NCI-H526 treated with DMSO at 0.1 percent for 48 hours (cell line): ENCODE measurements at places on chromosomes 3 and 15.
A peak's percentile ranks its signal among the peaks of the same experiment; 100 is the strongest.

- DNase-seq = peak; percentile 65
Measured at GRCh38 chr3:18442756-18443664, 17.9 kb upstream of the SATB1 start.

DNA sequence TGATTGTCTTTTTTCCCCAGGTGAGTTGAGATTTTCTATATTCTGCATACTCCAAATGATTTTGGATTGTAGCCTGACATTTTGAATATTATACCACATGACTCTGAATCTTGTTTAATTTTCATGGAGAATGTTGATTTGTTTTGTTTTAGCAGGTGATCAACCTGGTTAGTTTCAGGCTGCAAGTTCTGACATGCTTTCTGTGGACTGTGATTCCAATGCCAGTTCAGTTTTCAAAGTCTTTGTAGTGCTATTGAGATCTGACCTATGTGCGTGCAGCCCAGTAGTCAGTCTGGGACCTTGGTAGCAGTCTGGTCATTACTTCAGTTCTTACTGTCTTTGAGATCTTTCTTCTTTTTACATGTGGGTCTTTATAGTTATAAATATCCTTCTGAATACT is 18.6 kb upstream of the MTMR10 start:
- DNase-seq = no peak

GRCh38 chr3:45409921-45410320 is 21.5 kb downstream of the LARS2 start:
- DNase-seq = no peak

DNA sequence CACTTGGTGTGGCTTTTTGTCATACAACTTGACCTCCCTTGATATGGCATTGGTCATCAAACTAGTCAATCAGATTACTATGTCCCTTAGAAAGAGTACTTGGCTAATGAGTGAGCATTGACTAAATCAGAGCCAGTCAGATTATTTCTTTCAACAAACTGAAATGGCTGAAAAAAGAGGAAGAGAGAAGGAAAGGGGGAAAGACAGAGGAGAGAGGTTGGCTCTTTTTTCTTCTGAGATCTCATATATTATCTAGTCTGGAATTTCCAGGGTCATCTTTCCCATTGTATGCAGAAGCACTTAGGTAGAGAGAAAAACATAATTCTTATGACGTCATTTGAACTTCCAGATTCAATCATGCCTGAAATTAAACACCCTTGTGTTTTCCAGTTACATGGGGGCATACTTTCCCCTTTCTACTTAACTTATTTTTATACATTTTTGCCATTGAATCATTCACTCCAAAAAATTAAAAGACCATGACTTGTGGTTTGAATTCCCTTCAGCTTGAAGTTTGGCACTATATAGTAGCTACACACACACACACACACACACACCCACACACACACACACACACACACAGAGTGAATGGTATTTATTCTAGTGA is 387.8 kb downstream of the LSAMP start:
- no peak for DNase-seq

GRCh38 chr3:1235526-1236120 is 142.8 kb downstream of the CNTN6 start:
- no peak for DNase-seq

- DNase-seq = no peak
Measured at GRCh38 chr15:61185759-61186158, 43.3 kb downstream of the RORA start.

DNA sequence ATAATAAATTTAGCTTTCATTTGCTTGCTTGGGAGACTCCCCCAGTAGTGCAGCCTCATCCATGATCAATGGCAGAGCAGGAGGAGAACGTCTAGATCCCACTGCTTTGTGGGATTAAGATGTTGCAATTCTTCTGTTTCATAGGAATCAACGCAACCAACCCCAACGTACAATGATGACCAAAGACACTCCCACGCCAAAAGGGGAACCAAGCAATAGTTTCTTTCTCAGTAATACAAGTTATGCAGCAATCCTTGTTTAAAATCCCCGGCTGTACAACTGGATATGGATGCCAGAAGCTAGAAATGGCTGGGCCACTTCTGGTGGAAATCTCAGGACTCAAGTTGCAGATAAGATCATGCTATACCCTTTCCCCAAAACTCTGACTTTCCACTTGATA is 411.2 kb downstream of the VPS13C start:
- DNase-seq = no peak

DNA sequence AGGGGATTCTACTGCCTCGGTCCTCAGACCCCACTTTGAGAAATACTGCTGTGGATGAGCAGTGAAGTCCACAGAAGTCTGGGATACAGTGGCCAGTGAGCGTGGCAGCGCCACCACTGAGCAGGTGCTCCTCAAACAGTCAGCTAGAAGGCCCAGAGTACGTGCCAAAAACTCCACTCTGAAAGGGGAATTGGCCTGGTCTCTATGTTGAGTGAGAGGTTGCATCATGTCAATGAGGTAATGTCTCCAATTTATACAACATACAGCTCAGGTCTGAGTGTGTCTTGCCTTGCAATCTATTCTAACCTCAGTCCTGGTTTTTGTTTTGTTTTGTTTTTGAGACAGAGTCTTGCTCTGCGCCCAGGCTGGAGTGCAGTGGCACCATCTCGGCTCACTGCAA is 53.3 kb upstream of the ETV5 start:
- DNase-seq = no peak

DNA sequence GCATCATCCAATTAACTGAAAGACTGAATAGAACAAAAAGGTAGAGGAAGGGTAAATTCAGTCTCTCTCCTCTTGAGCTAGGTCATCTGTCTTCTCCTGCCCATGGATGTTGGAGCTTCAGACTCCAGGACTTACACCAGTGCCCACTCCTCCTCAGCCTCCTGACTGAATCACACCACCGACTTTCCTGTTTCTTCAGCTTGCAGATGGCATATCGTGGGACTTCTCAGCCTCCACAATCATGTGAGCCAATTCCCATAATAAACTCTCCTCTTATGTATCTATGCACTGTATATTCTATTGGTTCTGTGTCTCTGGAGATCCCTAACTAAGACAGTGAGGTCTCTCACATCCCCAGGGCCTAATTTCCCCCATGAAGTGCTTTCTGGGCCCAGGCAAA is 140.4 kb downstream of the CD47 start:
- no peak for DNase-seq

- no peak for DNase-seq
Measured at GRCh38 chr3:169952045-169952444, 14.6 kb upstream of the SEC62 start.

DNA sequence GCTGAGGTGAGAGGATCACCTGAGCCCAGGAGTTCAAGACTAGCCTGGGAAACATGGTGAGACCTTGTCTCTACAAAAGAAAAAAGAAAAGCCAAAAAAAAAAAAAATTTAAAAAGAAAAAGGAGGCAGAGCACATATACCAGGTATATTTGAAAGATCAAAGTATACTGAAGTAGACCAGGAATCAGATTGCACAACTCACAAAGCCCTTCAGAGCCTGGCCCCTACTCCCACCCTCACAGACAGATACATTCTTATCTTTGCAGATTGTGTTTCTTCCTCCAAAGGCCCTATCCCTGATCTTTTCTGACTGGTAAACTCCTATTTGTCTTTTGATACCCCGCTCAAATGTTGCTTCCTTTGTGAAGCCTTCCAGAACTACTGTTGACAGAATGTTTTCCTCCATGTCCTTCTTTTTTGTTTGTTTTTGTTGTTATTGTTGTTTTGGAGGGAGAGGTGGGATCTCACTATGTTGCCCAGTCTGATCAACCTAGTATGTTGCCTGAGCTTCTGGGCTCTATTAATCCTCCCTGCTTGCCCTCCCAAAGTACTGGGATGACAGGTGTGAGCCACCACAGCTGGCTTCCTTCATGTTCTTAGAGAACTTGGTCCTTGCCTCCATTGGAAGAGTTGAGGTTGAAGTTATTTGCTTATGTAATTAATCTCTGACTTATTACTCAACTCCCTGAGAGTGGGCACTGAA is 9.8 kb upstream of the ITGB5 start:
- DNase-seq = no peak

- DNase-seq = peak; percentile 2
Measured at GRCh38 chr15:75532413-75533250, 46.5 kb downstream of the PTPN9 start.

DNA sequence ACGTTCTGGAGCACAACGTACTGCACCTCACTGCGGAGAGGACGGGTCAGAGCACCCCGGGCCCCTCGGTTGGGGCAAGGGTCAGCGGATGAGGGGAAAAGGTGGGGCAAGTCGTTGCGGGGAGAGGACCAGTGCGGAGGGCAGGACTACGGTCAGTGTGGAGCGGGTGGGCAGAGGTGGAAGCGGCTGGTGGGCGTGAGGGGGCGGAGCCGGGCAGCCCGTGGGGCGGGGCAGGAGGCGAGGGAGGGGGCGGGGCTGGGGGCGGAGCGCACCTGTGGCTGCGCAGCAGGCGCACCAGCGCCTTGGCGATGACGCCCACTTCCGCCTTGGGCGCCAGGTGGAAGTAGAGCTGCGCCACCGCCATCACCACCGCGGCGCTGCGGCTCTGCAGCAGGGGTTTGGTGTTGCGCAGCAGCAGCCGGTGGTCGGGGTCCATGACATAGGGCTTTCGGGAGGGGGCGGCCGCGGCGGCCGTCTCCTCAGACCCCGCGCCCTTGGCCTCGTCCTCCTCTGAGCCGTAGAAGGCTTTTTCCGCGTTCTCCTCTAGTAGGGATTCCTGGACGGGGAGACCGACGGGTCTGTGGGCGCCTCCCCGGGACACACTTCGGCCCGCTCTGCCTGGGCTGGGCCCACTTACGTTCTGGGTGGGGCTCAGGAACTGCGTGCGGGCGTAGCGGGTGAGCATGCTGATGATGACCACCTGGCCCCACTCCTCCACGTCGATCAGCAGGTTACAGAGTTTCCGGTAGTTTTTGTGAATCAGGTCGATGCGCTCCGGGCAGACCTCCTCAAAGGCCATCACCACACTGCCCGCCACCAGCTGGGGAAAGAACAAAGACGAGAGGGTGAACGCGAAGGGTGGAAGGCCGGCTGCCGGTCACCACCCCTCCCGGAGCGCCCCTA is 29.2 kb downstream of the AP3B2 start:
- peak; percentile 62 for DNase-seq

DNA sequence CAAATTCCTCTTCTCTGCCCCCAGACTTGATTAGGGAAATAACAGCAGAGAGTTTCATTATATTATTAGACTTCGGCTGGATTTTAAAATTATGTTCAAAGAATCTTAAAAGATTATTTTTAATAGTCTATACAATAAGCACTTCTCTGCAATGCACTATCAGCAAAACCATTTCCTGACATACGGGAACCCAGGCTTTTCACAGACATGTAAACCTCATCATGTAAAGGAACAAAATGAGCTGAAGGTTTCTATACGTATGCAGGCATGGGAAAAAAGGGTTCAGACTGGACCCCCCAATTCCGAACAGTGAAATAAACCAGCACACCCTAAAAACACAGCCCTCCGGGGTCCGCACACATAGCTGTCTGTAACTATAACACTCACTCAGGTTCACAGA is 77.5 kb upstream of the LMOD3 start:
- DNase-seq = no peak

DNA sequence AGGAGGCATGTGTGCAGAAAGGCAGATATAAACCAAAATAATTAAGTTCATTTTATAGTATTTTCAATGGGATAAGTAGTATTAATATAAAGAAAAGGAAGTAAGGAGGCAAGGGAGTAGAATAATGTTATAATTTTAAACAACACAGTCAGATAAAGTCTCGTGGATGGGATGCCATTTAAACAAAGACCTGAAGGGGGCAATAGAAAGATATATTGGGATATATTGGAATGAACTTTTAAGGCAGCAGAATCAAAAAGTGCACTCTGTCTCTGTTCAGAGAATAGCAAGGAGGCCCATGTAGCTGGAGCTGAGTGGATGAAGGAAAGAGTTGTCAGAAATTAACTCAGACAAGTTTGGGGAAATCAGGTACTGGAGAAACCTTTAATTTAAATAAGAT is 158.7 kb downstream of the CGGBP1 start:
- peak; percentile 6 for DNase-seq

- DNase-seq = no peak
Measured at GRCh38 chr3:30281526-30281925, 324.9 kb upstream of the TGFBR2 start.

DNA sequence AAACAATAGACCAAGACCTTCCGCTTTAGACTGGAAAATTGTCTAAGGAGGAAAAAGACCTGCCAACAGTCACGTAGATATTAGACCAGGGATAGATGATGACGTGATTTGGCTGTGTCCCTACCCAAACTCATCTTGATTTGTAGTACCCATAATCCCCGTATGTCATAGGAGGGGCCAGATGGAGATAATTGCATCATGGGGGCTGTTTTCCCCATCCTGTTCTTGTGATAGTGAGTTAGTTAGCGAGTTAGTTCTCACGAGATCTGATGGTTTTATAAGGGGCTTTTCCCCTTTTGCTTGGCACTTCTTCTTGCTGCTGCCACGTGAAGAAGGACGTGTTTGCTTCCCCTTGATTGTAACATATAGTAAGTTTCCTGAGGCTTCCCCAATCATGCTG is 31.7 kb upstream of the SUCLG2 start:
- DNase-seq = no peak

- DNase-seq = peak; percentile 18
Measured at GRCh38 chr3:125374501-125374995, 577 bp downstream of the ZNF148 start.

GRCh38 chr3:149519912-149520311 is 45.4 kb downstream of the TM4SF4 start:
- DNase-seq = no peak

DNA sequence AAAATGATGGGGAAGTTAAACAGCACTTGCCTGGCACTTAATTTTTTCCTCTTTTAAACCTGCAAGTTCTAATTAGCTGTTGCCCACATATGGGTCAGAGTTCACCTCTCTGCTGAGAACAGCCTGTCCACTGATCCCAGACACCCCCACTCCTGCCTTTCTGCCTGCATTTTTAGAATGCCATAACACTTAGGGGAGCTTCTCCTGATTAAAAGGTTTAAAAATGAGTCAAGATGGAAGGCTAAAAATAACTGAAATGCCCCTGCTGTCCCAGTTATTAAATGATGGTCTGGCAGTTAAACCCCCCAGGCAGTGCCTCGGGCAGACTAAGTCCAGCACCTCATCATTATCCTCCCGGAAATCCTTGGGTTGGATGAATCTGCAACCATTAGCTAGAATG is 913.6 kb upstream of the ARPP21 start:
- no peak for DNase-seq

- no peak for DNase-seq
Measured at GRCh38 chr15:90008607-90009006, 7.5 kb downstream of the ZNF710 start.

- peak; percentile 92 for DNase-seq
Measured at GRCh38 chr3:133629146-133629545, 32.6 kb downstream of the TOPBP1 start.

DNA sequence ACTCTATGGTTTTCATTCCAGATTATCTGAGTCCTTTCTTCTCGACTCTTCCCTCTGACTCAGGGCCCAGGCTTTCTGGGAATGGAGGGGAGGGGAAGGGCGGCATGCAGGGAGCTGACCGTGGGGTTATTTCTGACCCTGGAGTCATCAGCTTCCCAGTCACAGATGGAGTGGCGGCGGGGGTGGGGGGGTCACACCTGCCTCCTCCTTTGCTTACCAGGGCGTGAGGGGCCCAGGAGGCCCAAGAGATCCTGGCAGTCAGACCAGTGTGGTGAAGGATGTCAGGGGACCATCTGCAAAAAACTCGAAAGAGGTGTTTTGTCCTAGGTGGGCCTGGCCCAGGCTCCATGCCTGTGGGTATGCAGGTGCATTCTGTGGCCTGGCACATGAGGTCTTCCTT is 996 bp upstream of the XIRP1 start:
- no peak for DNase-seq

- DNase-seq = peak; percentile 38
Measured at GRCh38 chr15:38707802-38708671, 143.4 kb upstream of the RASGRP1 start.

GRCh38 chr3:122148941-122149627 is 34.4 kb upstream of the CASR start:
- no peak for DNase-seq
